Hematopoietic multipotent progenitor cell treated with erythropoietin and hydrocortisone succinate and interleukin-3 and kit ligand, for 8 days (in vitro differentiated cells): ENCODE measurements at places on chromosomes 3 and 15.

GRCh38 chr15:33108518-33108917, 86.0 kb downstream of the FMN1 start:
- DNase-seq = no peak

GRCh38 chr3:138862924-138863775, 28.4 kb upstream of the PIK3CB start:
- DNase-seq = peak; percentile 69

GRCh38 chr3:132356568-132356967, 39.4 kb downstream of the ACP3 start:
- no peak for DNase-seq

DNA sequence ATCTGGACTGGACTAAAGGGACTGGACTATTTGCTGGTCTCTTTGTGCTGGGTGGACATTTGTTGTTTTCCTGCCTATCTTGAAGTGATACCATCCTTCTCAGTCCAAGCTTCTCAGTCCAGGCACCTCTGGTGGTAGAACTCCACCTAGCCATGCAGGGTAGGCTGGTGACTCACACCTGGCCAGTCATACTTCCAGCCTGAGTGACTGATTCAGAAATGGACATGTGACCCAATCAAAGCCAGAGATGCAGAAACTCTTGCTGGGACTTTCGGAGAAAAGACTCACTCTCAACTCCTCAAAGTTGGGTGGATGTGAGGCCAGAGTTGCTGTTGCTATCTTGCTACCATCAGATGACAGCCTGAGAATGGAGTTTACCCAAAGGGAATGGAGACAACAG, 5.6 kb upstream of the ASB14 start:
- no peak for DNase-seq

- no peak for DNase-seq
Observed at GRCh38 chr15:45743426-45744235, 108.8 kb downstream of the SQOR start.

GRCh38 chr3:16304061-16305010, 39.3 kb downstream of the OXNAD1 start:
- peak; percentile 93 for DNase-seq

GRCh38 chr15:73599934-73600333, 33.3 kb downstream of the NPTN start:
- no peak for DNase-seq
